ENCODE measurements at places on chromosomes 6 and 20.
A peak's percentile ranks its signal among the peaks of the same experiment; 100 is the strongest.

DNA sequence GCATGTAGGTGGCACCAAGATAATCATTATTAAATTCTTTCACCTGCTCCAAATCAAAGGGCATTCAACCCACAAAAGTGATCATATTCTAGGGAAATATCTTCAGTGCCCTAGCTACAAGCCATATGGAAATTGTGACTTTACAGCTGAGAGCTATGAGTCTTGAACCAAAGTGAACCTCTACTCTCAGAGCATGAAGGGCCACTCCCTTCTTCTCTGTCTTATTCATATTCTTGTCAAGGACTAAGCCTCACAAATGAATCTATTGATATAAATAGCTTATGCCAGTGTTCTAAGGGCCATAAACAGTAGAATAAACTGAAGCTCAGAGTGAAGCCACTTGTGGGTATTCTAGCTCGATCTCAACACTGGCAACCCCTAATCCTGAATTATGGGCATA, 29.6 kb downstream of the SPINT4 start:
- no peak for DNase-seq

DNA sequence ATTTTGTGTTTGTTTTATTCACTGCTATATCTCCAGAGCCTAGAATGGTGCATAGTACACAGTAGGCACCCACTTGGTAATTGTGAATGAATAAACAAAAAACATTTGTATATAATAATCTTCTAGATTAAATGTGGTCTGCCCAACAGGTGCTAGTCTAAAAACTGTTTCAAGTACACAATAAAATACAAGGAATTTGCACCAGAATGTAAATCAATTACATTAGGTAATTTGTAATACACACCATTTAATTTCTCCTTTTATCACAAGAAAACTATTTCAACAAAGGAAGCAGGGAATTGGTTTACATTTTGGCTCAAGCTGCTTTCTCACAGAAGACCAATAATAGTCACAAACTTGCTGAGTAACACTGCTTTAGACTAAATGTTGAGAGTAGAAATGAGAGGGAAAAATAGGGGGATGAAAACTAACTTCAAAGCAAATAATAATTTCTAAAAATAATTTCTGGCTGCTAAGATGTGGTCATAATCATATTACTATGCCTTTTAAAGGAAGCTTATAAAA, 22.1 kb downstream of the RUNX2 start:
- no peak for DNase-seq

DNA sequence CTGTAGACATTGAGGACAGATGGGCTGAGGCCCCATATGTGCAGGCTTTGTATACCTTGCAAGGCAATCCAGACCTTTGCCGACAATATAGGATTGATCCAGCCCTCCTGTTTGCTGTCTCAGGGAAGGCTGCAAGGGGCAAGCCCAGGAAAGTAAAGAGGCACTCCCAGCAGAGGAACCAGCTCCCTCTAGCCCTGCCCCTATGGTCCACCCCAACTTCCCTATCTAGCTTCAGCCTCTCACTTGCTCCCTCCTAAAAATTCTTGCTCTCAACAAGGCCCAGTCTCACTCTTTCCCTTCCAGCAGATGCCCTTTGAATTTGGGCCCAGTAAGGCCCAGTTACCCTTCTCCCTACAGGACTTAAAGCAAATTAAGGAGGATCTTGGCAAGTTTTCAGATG, 92.6 kb downstream of the JARID2 start:
- DNase-seq: no peak

DNA sequence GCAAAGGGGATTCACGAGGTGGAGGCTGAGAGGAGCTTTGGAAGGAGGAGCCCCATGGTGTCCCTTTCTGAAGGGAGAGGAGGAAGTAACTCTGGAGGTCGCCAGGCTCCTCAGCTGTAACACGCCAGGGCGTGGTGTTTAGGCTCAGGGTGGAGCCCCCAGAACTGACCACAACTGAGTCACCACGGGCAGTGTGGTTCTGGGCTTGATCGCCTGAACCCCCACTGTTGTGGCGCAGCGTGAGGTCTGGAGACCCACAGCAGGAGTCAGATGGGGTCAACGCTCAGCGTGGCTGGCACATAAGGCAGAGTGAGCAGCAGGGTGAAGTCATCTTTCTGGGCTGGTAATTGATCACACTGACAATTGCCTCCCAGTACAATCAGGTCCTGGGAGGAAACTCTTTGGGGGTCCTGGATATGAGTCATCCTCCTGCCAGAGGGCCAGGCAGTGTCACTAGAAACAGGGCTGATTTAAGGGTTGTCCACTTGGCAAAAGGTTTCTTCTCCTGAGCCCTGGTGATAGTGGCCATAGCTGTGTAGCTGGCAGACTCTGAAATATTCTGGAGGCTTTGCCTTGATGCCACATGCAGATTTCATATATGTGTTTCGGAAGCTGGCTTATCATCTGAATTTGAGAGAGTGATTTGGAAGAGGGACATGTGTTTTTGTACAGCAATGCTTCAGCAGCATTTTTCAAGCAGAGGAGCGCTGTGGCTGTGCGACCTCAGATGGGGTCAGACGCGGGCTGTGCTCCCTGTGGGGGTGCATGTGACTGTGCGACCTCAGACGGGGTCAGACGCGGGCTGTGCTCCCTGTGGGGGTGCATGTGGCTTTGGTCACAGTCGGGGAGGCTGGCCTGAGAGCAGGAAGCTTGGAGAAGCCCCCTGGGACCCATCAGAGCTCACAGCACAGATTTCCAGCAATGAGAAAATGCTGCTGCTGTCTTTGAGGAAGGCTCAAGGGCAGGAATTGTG, 50.0 kb downstream of the SYNJ2 start:
- no peak for DNase-seq

DNA sequence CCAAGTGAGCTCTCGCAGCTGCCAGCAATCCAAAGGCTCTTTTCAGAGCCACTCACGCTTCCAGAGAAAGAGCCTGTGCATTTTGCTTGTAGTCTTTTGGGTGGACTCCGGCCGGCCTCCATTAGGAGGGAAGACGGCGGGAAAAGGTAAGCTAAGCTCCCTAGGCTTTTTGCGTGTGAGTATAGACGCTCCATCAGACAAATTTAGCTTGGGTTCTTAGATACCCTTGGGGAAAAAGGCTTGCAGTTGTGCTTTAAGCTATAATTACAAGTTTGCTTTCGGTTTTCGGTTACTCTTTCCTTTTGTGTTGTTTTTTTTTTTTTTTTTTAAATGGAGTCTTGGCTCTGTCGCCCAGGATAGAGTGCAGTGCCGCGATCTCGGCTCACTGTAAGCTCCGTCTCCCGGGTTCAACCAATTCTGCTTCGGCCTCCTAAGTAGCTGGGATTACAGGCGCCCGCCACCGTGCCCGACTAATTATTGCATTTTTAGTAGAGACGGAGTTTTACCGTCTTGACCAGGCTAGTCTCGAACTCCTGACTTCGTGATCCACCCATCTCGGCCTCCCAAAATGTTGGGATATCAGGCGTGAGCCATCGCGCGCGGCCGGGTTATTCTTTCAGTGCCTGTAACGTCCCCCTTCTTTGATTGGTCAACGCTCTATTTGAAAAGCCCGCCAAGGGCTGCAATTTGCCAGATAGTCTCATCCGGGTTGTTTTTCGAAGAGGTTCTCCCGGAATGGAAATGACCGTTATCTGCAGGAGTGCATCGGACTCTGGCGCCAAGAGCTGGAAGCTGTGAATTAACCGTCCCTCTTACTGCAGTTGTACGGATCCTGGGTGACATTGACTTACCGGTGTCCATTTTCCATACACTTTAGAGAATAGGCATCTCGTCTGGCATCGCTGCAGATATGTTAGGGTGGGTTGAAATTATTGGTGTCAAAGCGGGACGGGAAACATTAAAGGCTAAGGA, 18.1 kb downstream of the OR2B2 start:
- DNase-seq: peak; percentile 63

DNA sequence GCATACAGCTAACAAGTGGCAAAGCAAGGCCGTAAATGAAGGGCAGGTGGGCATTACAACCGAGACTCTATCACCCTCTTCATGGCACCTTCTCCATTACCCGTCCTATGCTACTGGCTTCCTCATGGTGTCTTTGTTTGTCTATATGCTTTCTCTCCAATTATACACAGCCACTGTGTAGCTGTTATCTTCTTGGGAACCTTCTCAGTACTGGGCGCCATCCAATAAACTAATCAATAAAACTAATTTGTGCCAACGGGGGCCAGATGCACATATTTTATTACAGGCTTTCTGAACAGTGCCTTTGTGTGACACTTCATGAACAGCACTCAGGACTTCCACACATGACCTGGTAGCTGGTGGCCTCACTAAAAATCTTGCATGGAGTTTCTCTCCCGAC, 149.8 kb upstream of the PCSK2 start:
- DNase-seq: no peak

GRCh38 chr6:16059496-16059895, 69.4 kb upstream of the MYLIP start:
- no peak for DNase-seq

GRCh38 chr6:7721649-7722048, 4.2 kb upstream of the BMP6 start:
- DNase-seq: no peak
